ENCODE measurements at places on chromosomes 4 and X.

DNA sequence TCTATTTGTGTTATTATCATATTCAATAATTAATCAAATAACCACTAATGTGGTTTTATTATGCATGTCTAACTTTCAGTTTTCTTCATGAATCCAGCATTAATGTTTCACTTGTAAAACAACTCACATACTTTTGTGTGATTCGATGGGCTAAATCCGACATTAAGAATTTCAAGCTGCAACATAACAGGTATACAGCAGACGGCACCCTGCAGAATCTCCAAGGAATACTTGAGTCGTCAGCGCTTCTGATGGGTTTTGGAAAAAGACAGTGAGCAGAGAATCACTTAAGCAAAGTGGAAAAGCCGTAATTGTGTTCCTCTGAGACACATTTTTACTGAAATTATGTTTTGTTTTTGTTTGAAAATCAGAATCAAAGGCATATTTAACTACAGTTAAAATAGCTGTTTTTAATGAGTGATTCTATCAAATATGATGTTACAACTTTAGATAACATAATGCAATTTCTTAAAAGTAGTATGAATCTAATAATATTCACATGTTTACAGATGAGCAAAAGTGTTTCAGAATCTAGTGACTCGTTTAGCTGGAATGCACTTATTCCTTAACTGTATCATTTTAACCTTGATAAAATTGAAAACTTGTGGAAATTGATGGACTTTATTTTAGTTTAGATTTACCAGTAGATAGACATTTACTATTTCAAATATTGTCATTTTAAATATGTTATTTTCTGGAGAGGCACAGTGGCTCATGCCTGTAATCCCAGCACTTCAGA is 514.8 kb downstream of the CCSER1 start:
- DNase-seq, result no peak

- no peak for DNase-seq
Observed at GRCh38 chr4:136644279-136644678, 888.0 kb downstream of the PCDH18 start.

DNA sequence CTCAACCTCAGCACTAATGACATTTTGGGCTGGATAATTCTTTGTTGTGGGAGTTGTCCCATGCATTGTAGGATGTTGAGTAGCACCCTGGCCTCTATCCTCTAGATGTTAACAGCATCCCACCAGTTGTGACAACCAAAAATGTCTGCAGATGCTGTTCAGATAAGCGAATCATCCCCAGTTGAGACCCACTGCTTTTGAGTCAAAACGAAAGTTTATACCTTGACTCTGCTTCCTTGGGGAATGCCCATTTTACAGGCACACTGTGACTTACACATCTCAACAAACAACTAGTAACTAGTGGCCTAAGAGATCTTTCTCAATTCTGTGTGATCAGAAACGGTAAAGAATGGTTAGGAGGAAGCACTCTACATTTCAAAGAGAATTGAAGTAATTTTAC is 37.0 kb downstream of the SEPSECS start:
- no peak for DNase-seq

GRCh38 chrX:10031746-10032145 is 64.6 kb downstream of the CLDN34 start:
- DNase-seq, result no peak

- no peak for DNase-seq
Observed at GRCh38 chrX:32397562-32398216, 813.7 kb downstream of the DMD start.

DNA sequence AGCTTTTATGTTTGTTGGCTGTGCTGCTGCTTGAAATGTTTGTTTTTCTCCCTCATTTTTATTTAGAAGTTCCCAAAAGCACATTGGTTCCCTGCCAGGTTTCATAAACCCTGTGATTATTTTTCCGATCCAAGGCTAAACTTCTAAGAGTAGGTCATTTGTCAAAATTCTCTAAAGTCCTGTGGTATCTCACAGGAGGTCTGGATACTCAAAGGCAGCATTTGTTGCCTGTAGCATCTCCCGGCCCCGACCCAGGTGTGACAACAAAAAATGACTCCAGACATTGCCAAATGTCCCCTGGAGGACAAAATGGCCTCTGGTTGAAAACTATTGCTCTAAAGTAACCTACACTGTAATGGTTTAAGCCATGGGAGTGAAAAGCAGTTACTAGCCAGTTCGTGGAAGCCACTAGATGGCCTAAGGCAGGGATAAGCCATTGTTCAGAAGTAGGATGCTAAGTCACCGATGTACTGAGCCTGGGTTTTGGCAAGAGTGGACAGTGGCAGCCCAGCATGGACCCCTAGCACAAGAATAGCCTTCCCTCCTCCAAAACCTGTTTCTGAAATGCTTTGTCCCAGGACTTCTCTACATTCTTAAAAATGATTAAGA is 256.1 kb downstream of the THOC2 start:
- no peak for DNase-seq

DNA sequence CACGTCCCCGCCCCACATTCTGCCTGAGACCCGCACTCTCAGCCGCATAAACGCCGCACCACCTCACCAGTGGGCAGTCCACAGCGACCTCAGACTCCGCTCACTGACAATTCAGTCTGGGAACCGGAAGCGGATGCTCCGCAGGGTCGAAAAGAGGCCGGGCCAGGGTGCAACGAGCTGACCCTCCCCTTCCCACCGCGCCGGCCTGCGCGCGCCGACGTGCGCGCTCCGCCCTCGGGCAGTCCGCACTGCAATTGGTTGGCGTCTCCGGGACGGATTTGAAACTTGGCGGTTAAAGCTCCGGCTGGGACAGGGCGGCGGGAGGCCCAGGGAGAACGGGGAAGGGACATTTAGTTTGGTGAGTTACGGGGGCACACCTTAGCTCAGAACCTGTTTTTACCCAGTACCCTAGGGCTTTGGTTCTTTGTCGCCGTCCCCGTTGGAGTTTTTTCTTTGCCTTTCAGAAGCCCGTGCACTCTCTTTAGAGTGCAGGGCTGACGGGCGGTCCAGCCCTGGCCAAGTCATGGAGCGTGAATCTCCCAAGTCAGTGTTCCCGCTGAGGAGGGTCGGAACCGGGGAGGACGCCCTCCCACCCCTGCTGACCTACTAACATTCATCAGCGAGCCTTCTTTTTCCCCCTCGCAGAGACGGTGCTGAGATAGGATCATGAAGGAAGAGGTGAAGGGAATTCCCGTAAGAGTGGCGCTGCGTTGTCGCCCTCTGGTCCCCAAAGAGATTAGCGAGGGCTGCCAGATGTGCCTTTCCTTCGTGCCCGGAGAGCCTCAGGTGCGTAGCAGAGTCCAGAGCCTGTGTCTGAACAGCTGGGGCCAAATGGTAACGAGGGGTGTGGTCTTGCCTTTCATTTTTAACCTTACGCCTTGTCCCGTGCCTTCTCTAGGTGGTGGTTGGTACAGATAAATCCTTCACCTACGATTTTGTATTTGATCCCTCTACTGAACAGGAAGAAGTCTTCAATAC is at the start of the genes KIF4A and PDZD11:
KIF4A (plus strand) TSS at position 312 of the 978 bp plus-strand sequence; CDS start at position 667, 355 bp downstream.
PDZD11 (minus strand) TSS at position 135 of the 978 bp plus-strand sequence. CDS start 586 bp downstream, outside the sequence.
- peak; percentile 92 for DNase-seq

- DNase-seq, result no peak
Observed at GRCh38 chr4:11105715-11106114, 323.0 kb downstream of the HS3ST1 start.

- peak; percentile 10 for DNase-seq
Observed at GRCh38 chr4:89657931-89658700, 178.8 kb downstream of the SNCA start.

GRCh38 chr4:168781926-168782325 is 228.1 kb downstream of the CBR4 start:
- DNase-seq, result no peak

DNA sequence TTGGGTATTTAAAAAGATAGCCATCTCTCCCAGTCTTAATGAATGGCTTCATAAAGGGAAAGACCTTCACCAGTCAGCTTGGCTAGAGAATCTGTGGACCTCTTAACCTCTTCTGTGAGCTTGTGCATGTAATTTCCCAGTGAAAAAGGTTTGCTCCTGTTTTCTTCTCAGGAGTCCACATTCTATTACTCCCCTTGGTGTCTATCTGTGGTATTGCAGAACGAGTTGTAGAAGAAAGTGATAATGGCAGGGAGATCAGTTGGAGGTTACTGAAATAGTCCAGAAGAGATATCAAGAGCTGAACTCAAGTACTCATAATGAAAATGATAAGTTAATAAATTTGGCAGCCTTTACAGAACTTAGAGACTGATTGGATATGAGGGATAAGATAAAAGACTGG is 16.5 kb upstream of the VAMP7 start:
- DNase-seq, result peak; percentile 36

- DNase-seq, result no peak
Observed at GRCh38 chrX:47530049-47530448, 31.0 kb upstream of the ARAF start.

- DNase-seq, result peak; percentile 38
Observed at GRCh38 chrX:40468033-40468846, 112.5 kb upstream of the ATP6AP2 start.

GRCh38 chrX:115503099-115503498 is 57.9 kb upstream of the PLS3 start:
- no peak for DNase-seq

- peak; percentile 81 for DNase-seq
Observed at GRCh38 chr4:16083241-16084191, at the start of gene PROM1. Gene PROM1, minus strand, starts transcription at chr4:16084023. Its CDS starts 8,117 bp downstream, at chr4:16075906.

DNA sequence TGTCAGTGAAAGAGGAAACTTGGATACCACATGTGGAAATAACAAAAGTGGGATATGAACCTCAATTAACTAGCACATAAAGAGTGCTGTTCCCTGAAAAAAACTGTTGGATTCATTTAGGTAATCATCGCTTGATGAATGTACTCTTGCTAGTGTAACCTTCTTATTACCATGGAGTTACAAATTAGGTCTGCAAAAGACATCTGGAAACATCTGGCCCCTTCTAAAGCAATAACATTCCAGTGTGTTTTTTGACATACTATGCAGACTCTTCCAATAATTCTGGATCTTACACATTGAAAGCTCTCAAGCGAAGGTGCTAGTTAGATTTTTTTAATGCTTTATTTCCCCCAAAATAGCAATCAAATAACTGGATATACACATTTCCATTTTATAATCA is 134.6 kb downstream of the ATP10D start:
- DNase-seq, result no peak

DNA sequence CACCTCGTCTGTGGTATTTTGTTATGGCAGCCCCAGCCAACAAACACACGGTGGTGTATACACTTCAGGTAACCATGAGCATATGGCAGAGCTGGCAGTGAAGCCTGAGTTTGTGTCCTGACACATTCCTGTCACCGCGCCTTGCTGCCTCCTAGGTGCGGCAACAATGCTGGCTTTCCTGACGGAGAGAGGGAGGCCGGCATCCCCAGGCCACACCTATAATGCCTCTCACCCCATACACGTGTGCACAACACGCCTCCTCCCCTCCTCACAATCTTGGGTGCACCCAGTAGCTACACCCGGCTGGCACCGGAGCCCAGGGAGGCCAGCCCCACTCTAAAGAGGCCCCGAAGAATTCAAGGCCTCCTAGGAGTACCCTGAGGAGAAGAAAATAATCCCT is 158.5 kb downstream of the NSUN7 start:
- no peak for DNase-seq
